ENCODE measurements at places on chromosomes 6 and 20.

GRCh38 chr6:160273196-160273595, 14.6 kb upstream of the SLC22A2 start:
- DNase-seq = no peak

GRCh38 chr20:32585586-32586127, 524 bp upstream of the NOL4L start:
- DNase-seq = no peak

GRCh38 chr6:148874698-148875293, 128.0 kb downstream of the UST start:
- DNase-seq = no peak

- no peak for DNase-seq
These were observed 290.4 kb downstream of the EYS start for GRCh38 chr6:65416621-65417020.

DNA sequence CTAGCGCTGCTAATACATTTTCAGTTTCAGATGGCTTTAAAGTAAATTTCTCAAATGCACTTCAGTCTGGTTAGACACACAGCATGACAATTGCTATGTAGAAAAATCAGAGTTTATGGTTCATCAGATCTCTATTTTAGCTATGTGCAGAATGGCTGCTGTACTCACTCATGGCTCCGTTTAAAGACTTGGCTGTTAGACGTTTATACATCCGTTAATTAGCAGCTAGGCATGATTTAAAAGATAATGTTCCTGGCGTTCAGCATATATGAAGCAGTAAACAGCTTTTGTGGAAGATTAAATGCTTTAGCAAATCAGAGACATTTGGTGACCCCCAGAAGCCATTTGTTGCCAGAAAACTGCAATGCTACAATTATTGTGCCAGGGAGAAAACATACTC, 350.0 kb upstream of the MANEA start:
- DNase-seq = no peak

- no peak for DNase-seq
These were observed 111.6 kb downstream of the RTN4IP1 start for GRCh38 chr6:106517706-106518105.

- DNase-seq = no peak
These were observed 53.8 kb downstream of the DCBLD1 start for GRCh38 chr6:117536317-117536716.

GRCh38 chr6:158009114-158009891, 27.6 kb downstream of the SYNJ2 start:
- no peak for DNase-seq

GRCh38 chr20:22904386-22904785, 130.7 kb upstream of the SSTR4 start:
- DNase-seq = no peak

DNA sequence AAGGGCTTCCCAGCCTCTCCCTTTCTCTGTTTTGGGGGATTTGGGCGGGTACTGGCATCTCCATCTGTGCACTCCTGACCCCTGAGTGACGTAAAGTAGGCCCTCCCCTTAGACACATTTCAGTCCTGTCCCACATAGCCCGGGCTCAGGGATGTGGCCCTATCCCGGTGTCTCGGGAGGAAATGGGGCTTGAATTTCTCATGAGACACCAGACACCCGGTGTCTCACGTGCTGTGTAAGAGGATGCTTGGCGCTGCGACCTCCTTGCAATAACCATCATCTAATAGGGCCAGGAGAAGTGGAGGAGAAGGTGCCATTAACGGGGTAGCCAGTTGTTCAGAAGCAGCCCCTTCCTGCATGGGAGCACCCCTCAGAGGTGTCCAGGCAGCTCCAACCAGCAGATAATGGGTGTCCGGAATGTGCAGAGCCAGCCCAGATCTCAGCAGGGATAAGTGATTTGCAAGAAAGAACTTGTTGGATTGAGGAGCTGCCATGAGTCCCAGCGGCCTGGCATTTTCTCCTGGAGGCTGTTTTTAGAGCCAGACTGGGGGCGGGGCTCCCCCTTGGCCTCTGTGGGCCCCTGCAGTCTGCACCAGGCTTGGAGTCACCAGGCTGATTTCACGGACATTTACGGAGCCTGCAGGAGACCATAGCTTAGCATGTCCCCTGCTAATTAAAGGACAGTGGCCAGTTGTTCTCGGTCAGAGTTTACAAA, 372.0 kb downstream of the PREX1 start:
- no peak for DNase-seq

DNA sequence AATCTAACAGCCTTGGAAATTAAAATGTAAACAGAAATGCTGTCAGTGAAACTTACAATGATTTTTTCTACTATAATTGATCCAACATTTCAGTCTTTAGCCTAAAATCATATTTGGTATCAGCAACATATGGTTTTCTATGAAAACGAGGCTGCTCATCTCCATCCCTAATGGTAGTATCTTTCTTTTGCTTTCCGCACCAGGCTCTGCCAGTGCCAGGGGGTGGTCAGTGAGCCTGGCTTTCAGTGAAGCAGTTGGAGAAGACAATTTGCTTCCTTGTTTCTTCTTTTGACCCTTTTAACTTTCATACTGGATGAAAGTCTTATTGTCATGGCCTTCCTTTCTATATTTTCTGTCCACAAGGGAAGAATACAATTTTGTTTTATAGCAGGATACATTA, 258.4 kb downstream of the ARID1B start:
- DNase-seq = no peak

DNA sequence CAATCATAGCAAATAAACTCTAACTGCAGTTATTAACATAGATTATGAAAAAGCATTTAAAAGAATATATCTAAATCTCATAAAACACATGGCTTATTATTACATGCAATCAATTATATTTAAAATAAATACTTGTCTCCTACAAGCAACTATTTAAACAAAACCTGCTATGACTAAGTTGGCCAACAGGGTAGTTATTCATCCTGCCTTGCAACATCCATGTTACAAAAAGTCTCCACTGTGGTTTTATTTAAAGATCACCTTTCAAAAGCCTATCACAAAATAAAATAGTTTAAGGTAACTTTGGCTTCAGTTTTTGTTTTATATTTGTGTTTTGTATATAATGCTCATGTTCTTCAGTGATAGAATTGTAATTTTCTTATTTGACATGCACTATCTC, 1127.0 kb upstream of the MAP3K7 start:
- no peak for DNase-seq

DNA sequence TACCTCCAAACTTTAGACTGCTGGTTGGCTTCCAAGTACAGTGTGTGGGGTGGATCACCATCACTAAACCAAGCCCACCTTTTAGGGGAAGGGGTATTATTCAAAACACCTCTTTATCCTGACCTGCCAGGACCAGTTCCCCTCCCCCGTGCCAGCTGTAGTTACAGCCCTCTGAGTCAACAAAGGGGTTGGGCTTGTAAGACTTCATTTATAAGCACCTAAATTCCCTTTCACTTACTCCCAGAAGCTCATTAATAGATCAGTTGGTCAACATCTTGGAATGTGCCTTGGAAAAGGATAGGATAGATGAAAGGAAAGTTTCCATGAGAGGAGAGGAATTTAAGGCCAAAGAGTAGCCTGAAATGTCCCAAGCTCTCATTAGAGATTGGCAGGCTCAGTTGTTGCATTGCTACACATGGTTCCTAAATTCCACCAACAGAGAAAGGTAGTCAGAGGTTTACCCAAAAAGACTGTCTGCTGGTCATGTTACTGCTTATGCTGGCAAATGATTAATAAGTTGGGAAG, 59.2 kb downstream of the TNFAIP3 start:
- DNase-seq = no peak

DNA sequence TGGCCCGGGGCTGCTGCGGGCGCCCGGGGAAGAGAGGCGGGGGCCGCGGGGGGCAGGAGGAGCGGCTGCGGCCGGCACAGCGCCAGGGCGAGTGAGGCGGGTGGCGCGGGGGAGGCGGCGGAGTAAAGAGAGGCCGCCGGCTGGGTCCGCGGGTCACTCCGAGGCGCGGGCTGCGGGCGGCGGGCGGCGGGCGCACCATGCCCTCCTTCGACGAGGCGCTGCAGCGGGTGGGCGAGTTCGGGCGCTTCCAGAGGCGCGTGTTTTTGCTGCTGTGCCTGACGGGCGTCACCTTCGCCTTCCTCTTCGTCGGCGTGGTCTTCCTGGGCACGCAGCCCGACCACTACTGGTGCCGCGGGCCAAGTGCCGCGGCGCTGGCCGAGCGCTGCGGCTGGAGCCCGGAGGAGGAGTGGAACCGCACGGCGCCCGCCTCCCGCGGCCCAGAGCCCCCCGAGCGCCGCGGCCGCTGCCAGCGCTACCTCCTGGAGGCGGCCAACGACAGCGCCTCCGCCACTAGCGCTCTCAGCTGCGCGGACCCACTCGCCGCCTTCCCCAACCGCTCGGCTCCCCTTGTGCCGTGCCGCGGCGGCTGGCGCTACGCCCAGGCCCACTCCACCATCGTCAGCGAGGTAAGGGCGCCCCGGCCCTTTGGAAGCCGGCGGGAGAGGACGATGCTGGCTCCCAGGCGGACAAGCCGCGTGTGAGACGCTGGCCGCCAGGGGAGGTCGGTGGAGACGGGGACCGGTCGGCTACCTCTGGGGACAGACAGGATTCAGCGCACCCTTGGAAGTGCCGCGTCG, at the start of gene SLC22A3:
SLC22A3 (plus strand) TSS at position 156 of the 797 bp plus-strand sequence; CDS start at position 198, 42 bp downstream.
- no peak for DNase-seq

DNA sequence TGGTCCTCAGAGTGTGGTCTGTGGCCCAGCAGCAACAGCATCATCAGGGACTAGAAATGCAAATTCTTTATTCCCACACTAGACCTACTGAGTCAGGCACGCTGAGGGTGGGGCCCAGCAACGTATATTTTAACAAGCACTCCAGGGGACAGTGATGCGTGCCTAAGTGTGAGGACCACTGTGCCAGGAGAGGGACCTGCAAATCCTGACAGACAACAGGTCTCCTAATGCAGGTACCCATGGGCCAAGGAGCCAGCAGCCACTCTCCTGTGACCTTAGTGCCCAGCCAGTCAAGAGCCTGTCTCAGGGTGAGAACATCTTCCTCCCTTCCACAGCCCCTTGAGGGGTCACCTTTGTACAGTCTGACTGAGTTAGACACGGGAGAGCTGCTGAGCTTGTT, 8.0 kb upstream of the MYLK2 start:
- no peak for DNase-seq

GRCh38 chr6:152572338-152573088, 64.6 kb downstream of the SYNE1 start:
- no peak for DNase-seq

- no peak for DNase-seq
These were observed 181.4 kb upstream of the UST start for GRCh38 chr6:148565321-148565926.

- no peak for DNase-seq
These were observed 87.8 kb downstream of the CDH26 start for GRCh38 chr20:60046011-60046413.

- no peak for DNase-seq
These were observed 253.2 kb downstream of the PTPRT start for GRCh38 chr20:42936482-42936881.

GRCh38 chr6:27280540-27281000, 31.5 kb downstream of the POM121L2 start:
- no peak for DNase-seq

DNA sequence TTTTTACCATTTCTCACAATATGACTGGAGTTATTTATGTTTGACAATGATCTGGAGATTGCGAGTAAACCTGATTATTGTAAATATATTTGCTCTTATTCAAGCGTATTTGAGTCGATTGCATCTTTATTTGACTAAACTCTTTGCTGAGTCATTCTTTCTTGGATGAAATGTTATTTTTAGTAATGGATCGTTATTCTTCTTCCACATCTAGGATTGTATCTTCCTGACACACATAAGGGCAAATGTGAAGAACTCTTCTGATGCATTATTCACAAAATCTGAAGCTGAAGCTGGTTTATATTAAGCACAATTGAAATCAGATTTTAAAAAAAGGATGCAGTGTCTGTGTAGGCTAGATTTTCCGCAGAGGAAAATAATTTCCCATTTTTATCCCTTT, 68.2 kb downstream of the SEL1L2 start:
- DNase-seq = no peak

DNA sequence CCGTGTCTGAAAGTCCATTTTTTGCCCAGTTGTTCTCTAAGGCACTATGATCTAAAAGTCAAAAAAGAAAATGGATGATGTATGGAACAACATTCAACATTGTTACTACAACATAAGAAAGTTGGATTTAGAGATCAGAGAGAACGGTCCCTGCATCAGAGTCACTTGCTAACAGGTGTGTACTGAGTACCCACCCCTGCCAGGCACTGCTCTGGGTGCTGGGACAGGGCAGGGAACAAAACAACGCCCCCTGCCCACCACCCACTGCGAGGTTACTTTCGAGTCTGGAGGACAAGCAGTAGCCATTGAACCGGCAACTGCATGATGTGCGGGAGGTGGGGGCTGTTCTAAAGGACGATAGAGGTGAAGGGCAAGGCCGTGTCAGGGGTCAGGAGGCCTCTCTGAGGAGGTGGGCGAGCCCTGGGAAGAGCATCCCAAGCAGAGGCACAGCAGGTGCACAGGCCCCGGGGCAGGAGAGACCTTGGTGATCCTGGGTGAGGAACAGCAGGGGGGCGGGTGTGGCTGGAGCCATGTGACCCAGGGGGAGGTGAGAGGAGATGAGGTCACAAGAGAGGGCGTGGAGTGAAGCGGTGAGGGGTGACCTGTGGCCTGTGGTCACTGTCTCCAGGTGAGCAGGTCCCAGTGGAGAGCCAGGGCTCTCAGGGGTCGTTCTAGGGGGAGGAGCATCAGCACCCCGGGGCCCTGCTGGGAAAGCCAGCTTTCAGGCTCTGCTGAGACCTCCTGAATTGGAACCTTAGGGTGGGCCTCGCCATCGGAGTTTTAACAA, 197.5 kb upstream of the SULF2 start:
- DNase-seq = no peak

DNA sequence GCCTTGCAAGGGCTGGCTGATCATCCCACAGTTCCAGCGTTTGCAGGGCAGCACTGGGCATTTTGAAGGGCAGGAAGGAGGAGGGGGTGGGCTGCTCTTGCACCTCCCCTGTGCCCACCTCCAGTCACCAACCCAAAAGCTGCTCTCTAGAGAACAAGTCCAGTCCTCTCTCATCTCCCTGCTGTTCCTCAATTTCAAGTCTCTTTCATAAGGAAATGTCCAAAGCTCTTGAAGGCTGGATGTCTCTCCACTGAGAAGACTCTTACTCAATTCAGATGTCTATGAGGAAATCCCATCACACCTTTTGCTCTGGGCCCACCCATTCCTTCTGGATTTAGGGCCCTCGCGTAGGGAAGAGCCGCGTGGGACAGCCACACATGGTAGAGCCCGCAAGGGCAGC, 31.7 kb downstream of the WRNIP1 start:
- DNase-seq = no peak

- DNase-seq = no peak
These were observed 37.8 kb upstream of the SNRPB2 start for GRCh38 chr20:16692009-16692408.

DNA sequence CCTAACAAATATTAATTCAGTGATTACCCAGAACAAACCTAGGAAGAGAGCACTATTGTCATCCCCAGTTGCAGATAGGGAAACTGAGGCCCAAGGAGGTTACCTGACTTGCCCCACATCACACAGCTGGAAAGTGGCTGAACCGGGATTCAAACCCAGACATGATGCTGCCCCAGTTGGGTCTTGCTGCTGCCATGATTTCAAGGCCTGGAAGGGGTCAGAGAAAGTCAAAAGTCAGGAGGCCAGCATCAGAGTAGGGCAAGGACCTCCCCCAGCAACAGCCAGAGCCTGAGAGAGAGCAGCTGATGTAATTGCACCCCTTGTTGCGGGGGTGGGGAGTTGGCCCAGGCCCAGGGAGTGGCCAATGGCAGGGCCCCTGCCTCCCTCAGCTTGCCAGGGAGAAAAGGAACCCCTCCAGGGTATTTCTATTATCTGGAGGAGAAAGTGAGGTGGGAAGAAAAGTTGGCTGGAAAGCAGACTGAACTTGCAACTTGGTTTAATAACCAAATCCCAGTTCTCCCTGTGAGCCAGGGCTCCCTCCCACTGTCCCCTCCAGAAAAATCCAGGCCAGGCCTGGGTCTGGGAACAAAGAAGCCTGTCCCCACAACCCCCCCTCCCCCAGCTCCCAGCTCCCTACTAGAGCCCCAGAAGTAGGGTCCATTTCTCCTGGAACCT, 83.6 kb downstream of the MRPL14 start:
- no peak for DNase-seq

Data from stimulated activated CD8-positive, alpha-beta memory T cell treated with anti-CD3 and anti-CD28 coated beads, Interleukin-4, amount 100 ng/mL, for 1 hour (primary cell).